ENCODE measurements at places on chromosomes 5 and 9.

DNA sequence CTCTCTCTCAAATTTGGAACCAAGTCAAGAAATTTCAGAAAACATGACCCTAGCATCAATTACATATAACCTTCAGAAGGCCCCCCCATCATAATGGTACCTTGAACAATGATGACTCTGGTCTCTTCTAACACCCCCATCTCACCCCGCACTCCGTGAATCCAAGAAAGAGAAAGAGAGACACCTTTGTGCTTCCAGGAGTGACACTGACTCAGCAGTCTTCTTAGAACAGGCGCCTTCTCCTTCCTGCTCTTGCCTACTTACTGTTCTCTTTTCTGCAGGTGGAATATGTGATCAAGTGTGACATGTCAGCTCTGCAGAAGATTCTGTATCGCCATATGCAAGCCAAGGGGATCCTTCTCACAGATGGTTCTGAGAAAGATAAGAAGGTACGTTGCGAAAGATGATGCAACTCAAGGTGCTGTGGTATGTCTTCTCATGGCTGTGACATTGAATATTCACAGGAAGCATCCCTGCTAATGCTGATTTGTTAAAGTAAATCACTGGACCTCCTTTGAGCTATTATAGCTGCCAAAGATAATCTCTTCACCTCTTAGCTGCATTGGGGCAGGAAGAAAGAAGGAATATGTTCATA, 81.3 kb downstream of the SMARCA2 start:
- DNase-seq = no peak

DNA sequence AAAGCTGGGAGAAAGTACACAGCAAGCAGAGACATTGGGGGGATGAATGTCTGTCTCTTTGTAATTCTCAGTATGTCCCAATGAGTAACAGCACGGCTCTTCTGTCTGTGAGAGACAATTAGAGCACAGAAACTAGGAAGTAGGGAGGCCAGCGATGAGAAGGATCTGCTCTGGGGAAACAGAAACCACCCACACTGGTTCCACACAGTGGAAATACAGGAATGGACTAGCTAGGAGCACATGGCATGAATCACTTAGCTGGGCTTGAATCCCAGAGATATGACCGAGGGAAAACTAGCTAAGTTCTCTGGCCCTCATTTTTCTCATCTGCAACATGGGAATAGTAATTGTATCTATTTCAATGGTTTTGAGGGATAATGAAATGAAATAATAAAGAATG, 895.9 kb downstream of the TLE4 start:
- no peak for DNase-seq

DNA sequence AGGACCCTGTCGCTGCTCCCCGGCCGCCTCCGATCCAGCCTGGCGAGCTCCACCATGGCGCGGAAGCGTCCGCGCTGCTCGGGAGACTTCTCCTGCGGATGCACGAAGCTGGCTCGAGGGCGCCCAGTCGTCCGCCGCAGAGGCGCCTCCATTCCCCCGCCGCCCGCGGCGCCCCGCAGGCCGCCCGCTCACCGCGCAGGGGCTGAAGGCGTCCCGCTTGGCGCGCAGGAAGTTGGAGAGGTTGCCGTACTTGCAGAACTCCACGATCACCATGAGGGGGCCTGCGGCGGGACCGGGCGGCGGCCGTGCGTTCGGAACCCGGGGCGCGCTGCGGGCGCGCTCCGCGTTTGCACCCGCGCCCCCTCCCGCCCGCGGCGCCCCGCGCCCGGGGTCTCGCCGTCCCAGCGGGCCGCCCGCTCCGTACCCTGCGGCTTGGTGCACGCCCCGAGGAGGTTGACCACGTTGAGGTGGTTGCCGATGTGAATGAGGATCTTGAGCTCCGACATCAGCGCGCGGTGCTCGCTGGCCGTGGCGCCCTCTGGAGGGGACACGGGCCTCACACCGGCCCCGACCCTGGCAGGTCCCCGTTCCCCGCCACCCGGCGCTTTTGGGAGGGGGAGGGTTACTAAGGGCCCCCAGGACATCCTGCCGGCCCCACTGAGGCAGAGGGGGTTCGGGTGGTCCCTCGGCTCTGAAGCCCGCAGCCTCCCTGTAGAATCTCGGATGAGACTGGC, 27.7 kb upstream of the SCGB3A1 start:
- DNase-seq = peak; percentile 20

GRCh38 chr5:109630093-109630492, 59.6 kb upstream of the MAN2A1 start:
- no peak for DNase-seq

GRCh38 chr9:95791695-95792094, 83.8 kb upstream of the ERCC6L2 start:
- DNase-seq = no peak

- no peak for DNase-seq
Observed at GRCh38 chr9:23232831-23233230, 593.2 kb downstream of the ELAVL2 start.

DNA sequence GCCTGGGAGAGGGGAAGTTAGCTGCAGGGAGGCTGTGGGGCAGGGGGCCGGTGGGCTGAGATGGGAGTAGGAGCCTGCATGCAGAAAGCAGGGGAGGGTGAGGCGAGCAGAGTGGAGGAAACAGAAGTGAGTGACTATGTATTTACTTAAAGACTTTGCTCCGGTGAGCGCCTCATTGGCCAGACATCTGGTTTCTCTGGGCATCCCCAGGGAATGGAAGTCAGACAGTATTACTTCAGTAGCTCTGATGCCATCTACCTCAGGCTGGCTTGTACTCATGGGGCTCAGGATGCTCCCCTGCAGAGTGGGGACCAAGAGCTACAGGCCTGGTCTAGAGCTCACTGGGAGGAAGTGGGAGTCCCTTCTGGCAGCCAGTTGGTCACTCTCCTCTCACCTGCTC, 78.2 kb upstream of the ARAP3 start:
- DNase-seq = no peak

- no peak for DNase-seq
Observed at GRCh38 chr5:68267066-68267465, 51.5 kb downstream of the PIK3R1 start.

DNA sequence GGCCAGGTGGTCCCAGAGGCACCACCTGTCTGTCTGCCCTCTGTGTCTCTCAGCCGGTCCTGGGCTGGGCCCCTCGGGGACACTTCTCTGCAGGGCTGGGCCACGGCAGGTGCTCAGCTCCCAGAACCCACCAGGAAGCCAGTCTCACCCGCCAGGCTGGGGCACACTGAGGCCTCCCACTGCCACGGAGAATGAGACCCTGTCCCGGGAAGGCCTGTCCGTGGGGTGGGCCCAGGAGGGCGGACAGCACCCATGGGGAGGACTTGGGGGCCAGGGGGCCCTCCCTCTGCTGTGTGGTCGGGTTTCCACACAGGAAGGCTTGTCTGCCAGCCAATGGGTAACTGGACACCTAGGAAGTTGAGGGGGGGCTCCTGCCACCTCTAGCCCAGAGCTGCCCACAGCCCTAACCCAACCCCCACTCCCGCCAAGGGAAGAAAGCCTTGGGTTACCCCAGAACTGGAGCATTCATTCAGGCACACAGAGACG, 4.1 kb upstream of the TUBB4B start:
- no peak for DNase-seq

GRCh38 chr5:131980696-131981095, 30.8 kb downstream of the ACSL6 start:
- DNase-seq = no peak

- peak; percentile 69 for DNase-seq
Observed at GRCh38 chr5:139710319-139711066, 62.3 kb downstream of the CXXC5 start.

Data from CD4-positive, alpha-beta T cell treated with Interleukin-21 for 1 hour (primary cell).